ENCODE measurements at places on chromosomes 11 and 22. TPM values are rescaled to one million over a fixed set of nuclear protein-coding genes. Genes with fewer than 3 reads are reported as not detected.

- no peaks in the 10 kb centered on the region for H3K4me1 ChIP-seq
- H3K27ac ChIP-seq: no peak overlapping the region
- no peaks in the 10 kb centered on the region for H3K36me3 ChIP-seq
Measured at GRCh38 chr11:106400949-106401570, 323.6 kb downstream of the AASDHPPT start.

- H3K27me3 ChIP-seq: no peaks in the 10 kb centered on the region
- peak; percentile 37 for DNase-seq
- H3K4me1 ChIP-seq: peaks cover 11% of the 10 kb centered on the region
- peaks cover 4% of the 10 kb centered on the region for H3K36me3 ChIP-seq
Measured at GRCh38 chr11:35192347-35192746, 53.4 kb downstream of the CD44 start.

GRCh38 chr22:17918840-17919239, 105.5 kb downstream of the MICAL3 start:
- no peak overlapping the region for H3K27ac ChIP-seq
- peaks cover 21% of the 10 kb centered on the region for H3K4me1 ChIP-seq
- H3K27me3 ChIP-seq: no peaks in the 10 kb centered on the region
- no peaks in the 10 kb centered on the region for H3K36me3 ChIP-seq
- no peak for DNase-seq

Gene SMTNL1
- polyA plus RNA-seq: not detected

DNA sequence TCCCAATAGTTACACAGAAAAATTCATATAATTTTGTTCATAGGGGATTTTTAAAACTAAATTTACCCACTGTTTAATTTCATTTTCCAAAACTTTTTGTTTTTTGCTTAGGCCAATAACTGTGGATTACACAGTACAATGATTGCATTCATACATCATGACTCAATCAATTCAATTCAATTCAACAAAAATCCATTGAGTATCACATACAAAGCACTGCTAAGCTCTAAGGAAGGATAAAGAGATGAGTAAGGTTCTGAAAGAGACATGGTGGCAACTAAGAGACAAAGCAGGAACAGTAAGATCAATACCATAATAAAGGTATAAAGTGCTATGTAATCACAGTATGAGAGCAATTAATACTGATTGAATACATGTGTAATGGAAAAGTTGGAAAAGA, 9.4 kb upstream of the LAYN start:
- H3K4me1 ChIP-seq: no peaks in the 10 kb centered on the region
- no peaks in the 10 kb centered on the region for H3K36me3 ChIP-seq
- no peak overlapping the region for H3K27ac ChIP-seq
- H3K4me3 ChIP-seq: no peak overlapping the region
- no peak for DNase-seq
- peaks cover 6% of the 10 kb centered on the region for H3K27me3 ChIP-seq

Gene RAG1
- polyA plus RNA-seq: 0.08 TPM

- H3K4me1 ChIP-seq: no peaks in the 10 kb centered on the region
- H3K4me3 ChIP-seq: no peak overlapping the region
- peaks cover 17% of the 10 kb centered on the region for H3K27me3 ChIP-seq
- H3K27ac ChIP-seq: no peak overlapping the region
Measured at GRCh38 chr11:85766721-85767161, 44.2 kb downstream of the SYTL2 start.

- H3K36me3 ChIP-seq: peaks cover 33% of the 10 kb centered on the region
- no peaks in the 10 kb centered on the region for H3K27me3 ChIP-seq
- peak within 1 kb of the TSS; percentile 78 for H3K27ac ChIP-seq
- peak; percentile 96 for DNase-seq
- peaks cover 41% of the 10 kb centered on the region for H3K4me1 ChIP-seq
- peak within 1 kb of the TSS; percentile 62 for H3K4me3 ChIP-seq
Measured at GRCh38 chr11:65637794-65638419, at the start of gene SIPA1. Gene SIPA1 (plus strand): TSS chr11:65638101. CDS start chr11:65640922, 2,821 bp downstream.

DNA sequence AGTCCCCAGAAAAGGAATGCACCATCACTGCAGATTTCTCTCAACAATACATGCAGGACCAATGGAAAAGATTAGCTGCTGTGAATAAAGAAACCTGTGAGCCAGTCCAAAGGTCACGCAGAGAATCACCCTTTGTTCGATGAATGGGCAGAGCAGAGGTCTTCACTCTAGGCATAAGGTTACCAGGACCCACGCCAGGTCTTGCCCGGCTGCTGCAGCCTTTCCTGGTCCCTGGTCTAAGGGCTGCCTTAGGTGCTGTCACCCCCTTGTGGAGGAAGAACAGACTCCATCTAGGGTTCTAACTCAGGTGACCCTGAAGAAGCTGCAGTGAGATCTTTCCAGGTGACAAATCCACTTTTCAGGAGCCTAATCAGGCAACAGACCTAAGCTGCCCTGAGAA, 29.0 kb upstream of the NAP1L4 start:
- H3K4me1 ChIP-seq: peaks cover 5% of the 10 kb centered on the region
- H3K27me3 ChIP-seq: no peaks in the 10 kb centered on the region
- no peak overlapping the region for H3K27ac ChIP-seq
- DNase-seq: peak; percentile 56

GRCh38 chr11:120589376-120589775, 77.8 kb downstream of the GRIK4 start:
- peaks cover 2% of the 10 kb centered on the region for H3K27me3 ChIP-seq
- no peaks in the 10 kb centered on the region for H3K4me1 ChIP-seq
- no peak for DNase-seq
- no peak overlapping the region for H3K4me3 ChIP-seq

DNA sequence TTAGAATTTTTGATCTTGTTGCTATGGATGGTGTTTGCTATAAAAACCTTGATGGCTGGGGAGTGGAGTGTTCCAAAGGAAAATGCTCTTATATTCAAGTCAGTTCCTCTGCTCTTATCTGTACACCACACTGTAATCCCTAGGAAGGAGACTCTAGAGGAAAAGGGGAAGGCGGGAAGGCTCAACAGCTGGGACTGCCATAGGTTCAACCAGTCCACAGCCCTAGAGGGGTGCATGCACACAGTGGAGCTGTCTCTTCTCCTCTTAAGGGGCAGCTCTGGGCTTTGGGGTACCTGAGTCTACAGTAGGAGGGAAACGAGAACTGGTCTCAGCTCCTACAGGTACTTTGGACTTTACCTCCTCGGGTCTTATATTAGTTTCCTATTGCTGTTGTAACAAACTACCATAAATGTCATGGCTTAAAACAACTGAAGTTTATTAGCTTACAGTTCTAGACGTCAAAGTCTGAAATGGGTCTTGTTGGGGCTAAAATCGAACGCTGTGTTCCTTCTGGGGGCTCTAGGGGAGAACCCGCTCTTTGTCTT, 77.2 kb upstream of the ZBED5 start:
- H3K4me1 ChIP-seq: peaks cover 12% of the 10 kb centered on the region
- no peak overlapping the region for H3K4me3 ChIP-seq
- no peaks in the 10 kb centered on the region for H3K36me3 ChIP-seq
- no peaks in the 10 kb centered on the region for H3K27me3 ChIP-seq

- peaks cover 15% of the 10 kb centered on the region for H3K36me3 ChIP-seq
- no peaks in the 10 kb centered on the region for H3K27me3 ChIP-seq
- H3K4me1 ChIP-seq: no peaks in the 10 kb centered on the region
Measured at GRCh38 chr22:46895753-46896152, 133.3 kb downstream of the TBC1D22A start.

DNA sequence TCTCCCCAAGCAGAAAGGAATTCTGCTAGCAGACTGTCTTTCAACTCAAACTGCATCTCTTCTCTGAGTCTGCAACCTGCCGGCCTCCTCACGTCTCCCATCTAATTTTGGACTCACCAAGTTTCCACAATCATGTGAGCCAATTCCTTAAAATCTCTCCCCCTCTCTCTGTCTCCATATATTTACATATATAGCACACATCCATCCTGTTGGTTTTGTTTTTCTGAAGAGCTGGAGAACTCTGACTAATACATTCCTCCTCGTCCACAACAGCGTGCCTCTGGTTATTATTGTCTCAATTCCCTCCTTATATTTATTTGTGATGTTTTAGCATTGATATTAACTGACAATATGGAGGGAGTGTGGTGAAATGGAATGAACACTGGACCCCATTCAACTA, 29.6 kb upstream of the FJX1 start:
- H3K27me3 ChIP-seq: peaks cover 11% of the 10 kb centered on the region
- no peak overlapping the region for H3K4me3 ChIP-seq
- no peak overlapping the region for H3K27ac ChIP-seq
- H3K4me1 ChIP-seq: no peaks in the 10 kb centered on the region

Gene TYR
- not detected for polyA plus RNA-seq

DNA sequence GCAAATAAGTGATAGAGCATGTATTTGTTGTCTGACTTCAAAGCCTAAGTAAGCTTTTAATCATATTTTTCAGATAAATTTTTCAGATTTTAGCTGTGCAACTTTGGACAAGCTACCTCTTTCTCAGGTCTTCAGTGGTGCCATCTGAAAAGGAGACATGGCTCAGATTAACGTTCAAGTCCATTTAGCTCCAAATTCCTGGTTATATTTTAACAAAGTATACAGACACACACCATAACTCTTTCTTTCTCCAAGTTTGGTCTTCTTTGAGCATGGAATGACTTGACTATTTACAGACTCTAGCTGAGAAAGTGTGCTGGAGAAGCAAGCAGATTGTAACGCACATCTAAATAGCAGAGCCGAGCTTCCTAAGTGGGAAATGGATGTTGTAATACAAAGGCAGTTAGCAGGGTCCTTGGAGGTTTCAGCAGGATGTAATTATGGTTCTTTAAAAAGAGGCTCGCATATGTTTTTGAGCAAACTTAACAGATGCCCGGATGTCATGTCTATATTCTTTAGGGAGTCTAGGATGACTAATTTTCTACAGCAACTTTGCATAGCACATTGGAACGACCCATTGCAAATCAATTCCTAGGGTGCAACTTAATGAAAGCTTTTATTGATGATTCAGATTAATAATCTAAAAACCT, 128.1 kb upstream of the E2F8 start:
- H3K4me3 ChIP-seq: no peak overlapping the region
- H3K36me3 ChIP-seq: no peaks in the 10 kb centered on the region
- peaks cover 87% of the 10 kb centered on the region for H3K4me1 ChIP-seq
- H3K27ac ChIP-seq: peak overlapping the region; percentile 91
- peak; percentile 45 for DNase-seq

GRCh38 chr11:46855167-46855566, 9.1 kb upstream of the CKAP5 start:
- H3K27ac ChIP-seq: no peak overlapping the region
- H3K27me3 ChIP-seq: no peaks in the 10 kb centered on the region
- no peak for DNase-seq
- no peaks in the 10 kb centered on the region for H3K4me1 ChIP-seq
- no peaks in the 10 kb centered on the region for H3K36me3 ChIP-seq

Gene APOA5
- polyA plus RNA-seq: not detected

DNA sequence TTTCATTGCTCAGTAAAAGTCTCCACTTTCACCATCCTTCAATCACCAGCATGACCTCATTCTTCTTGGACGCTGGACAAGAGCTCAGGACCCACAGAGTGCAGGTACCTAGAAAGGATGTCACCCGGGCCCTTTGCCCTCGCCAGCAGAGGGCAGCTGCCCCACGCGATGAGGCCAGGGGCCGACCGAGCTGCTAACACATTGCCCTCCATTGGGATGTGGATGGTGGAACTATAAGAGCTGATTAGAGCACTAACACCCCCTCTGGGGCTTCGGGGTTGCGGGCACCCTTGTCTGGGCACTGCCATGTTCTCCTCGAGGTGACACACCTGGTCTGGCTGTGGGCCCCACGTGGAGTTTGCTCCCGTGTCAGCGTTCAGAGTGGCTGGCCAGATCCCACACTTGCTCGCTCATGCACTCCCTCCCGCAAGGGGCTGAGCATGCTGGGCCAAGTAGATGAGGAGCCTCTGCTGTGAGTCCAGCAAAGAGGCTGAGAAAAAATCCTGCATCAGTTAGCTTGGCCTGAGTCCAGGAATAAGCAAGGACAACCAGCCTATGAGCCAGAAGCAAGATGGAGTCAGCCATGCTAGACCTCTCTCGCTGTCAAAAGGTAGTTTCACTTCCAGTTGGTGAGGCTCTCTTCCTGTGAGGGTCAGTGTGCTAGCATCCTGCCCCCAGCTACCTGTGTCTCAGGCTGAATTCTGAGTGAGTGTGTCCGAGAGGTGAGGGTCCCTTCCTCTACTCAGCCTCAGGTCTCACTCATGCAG, 9.8 kb downstream of the KRTAP5-6 start:
- H3K36me3 ChIP-seq: no peaks in the 10 kb centered on the region
- no peaks in the 10 kb centered on the region for H3K4me1 ChIP-seq
- no peak overlapping the region for H3K27ac ChIP-seq

GRCh38 chr11:70079691-70080090, 1.6 kb downstream of the ANO1 start:
- H3K36me3 ChIP-seq: no peaks in the 10 kb centered on the region
- H3K4me1 ChIP-seq: no peaks in the 10 kb centered on the region
- H3K27ac ChIP-seq: no peak overlapping the region
- no peak for DNase-seq
- no peak overlapping the region for H3K4me3 ChIP-seq

Gene SELENOH
- 218 TPM for polyA plus RNA-seq

DNA sequence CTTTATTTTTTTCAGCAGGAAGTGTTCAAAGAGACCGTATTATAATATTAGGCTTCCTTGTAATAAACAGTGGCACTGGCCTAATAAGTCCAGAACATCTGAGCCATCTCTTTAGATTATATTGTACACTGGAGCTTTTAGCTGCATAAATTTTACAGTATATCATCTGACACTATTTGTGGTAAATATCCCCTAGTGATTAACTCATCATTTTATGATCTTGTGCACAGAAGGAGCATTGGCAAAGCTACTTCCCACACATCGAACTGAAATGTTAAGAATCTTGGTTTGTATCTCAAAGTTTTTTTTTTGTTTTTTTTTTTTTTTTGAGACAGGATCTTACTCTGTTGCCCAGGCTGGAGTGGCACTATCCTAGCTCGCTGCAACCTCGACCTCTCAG, 162.7 kb downstream of the HIPK3 start:
- no peak for DNase-seq
- H3K4me3 ChIP-seq: no peak overlapping the region
- H3K4me1 ChIP-seq: no peaks in the 10 kb centered on the region
- no peak overlapping the region for H3K27ac ChIP-seq

DNA sequence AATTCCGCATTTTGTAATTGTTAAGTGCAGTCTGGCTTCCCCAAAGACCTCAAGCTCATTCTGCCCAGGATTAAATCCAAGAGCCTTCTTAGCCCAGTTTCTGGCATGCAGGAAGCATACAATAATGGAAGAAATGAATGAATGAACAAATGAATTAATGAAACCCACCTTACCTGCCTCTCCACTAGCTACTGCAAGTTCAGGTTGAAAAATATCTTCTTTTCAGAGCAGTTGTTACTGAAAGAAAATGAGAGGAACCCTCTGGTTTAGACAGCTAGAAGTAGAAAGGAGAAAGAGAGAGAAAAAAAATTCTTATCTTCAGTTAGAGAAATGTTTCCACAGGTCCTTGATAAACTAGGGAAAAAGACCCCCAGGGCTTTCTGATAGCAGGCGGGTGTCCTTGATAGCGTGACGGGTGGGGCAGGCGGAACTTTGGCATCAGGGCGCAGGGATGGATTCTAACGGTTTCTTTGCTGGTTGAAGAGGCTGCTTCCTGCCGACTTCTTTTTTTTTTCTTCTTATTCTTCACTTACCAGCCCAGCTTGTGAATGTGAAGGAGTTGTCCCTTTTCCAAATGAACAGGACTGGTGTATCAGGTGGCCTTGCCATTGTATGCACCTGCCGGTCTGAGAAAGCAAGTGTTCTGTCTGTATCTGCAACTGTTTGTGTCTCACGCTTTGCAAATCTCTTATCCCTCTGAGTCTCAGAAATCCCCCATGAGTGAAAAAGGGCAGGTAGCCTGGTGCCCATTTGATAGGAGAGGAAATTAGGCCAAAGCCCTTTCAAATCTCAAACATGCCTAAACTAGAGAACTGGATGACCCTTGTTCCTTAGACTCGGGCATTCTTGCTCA, 10.0 kb downstream of the LMO2 start:
- H3K4me1 ChIP-seq: no peaks in the 10 kb centered on the region
- no peak for DNase-seq
- H3K4me3 ChIP-seq: no peak overlapping the region
- H3K27ac ChIP-seq: no peak overlapping the region
- H3K27me3 ChIP-seq: peaks cover 18% of the 10 kb centered on the region
- H3K36me3 ChIP-seq: no peaks in the 10 kb centered on the region

Data from endothelial cell of umbilical vein (primary cell).